GM12878 (cell line): ENCODE measurements at places on chromosomes 5 and 9. TPM values are rescaled to one million over a fixed set of nuclear protein-coding genes. Genes with fewer than 3 reads are reported as not detected.

GRCh38 chr5:147203213-147203612, 31.6 kb upstream of the STK32A start:
- H3K36me3 ChIP-seq: no peaks in the 10 kb centered on the region
- H3K27me3 ChIP-seq: no peaks in the 10 kb centered on the region
- H3K27ac ChIP-seq: no peak overlapping the region
- no peak for DNase-seq
- H3K4me1 ChIP-seq: no peaks in the 10 kb centered on the region
- H3K4me3 ChIP-seq: no peak overlapping the region

- no peaks in the 10 kb centered on the region for H3K4me1 ChIP-seq
- no peak overlapping the region for H3K27ac ChIP-seq
- H3K27me3 ChIP-seq: no peaks in the 10 kb centered on the region
- no peak for DNase-seq
- H3K36me3 ChIP-seq: no peaks in the 10 kb centered on the region
- no peak overlapping the region for H3K4me3 ChIP-seq
Observed at GRCh38 chr9:86469476-86470250, 115.5 kb upstream of the TUT7 start.

- no peak for DNase-seq
- no peaks in the 10 kb centered on the region for H3K27me3 ChIP-seq
- no peaks in the 10 kb centered on the region for H3K4me1 ChIP-seq
- H3K36me3 ChIP-seq: no peaks in the 10 kb centered on the region
Observed at GRCh38 chr5:33984671-33985124, at the start of gene SLC45A2. Gene SLC45A2, minus strand, starts transcription at chr5:33984693. Its CDS starts 110 bp downstream, at chr5:33984583.

DNA sequence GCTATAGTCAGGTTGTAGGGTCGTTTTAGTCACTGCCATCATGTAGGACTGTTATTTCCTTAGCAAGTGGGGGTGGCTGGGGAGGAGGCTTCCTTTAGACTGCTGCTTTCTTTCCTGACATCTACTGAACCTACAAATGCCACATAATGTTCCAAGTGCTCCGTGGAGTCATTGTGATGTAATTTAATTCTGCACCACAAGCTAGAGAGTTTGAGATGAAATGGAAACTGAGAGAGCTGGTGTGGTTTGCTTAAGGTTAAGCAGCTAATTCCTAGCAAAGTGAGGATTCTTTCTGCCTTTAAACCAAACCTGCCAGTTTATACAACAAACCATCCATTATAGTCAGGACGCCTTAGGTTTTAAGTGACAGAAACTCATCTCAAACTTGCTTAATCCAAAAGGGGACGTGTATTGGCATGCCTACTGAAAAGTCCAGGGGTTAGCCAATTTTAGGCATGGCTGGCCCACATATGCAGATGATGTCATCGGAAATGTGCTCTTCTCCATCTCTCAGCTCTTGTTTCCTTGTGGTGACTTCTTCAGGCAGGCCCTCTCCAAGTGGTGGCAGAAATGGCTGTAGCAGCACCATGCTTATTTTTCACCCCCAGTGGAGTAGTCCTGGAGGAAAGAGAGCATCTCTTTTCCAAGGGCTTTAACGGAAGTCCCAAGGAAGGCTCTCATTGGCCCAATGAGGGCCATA, 30.5 kb downstream of the ZNF618 start:
- DNase-seq: no peak
- H3K4me3 ChIP-seq: no peak overlapping the region
- no peaks in the 10 kb centered on the region for H3K36me3 ChIP-seq
- H3K4me1 ChIP-seq: no peaks in the 10 kb centered on the region
- no peak overlapping the region for H3K27ac ChIP-seq
- H3K27me3 ChIP-seq: no peaks in the 10 kb centered on the region

DNA sequence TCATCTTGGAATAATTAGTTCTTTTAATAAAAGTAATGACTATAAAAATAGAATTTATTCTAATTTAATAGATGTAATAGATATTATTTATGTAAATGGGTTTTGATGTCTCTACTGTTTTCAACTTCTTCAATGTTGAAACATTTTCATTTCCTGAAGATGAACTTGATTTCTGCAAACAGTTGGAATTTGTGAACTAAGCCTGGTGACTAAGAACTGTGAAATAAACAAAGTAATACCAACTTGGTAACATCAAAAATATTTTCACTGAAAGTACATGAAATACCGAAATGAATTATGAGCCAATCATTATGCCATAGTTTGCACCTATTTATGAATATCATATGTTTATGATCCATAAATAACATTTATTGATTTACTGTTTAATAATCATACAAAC, 143.8 kb upstream of the FGF10 start:
- H3K27me3 ChIP-seq: no peaks in the 10 kb centered on the region
- no peaks in the 10 kb centered on the region for H3K4me1 ChIP-seq
- H3K4me3 ChIP-seq: no peak overlapping the region
- DNase-seq: no peak
- H3K27ac ChIP-seq: no peak overlapping the region
- H3K36me3 ChIP-seq: no peaks in the 10 kb centered on the region

DNA sequence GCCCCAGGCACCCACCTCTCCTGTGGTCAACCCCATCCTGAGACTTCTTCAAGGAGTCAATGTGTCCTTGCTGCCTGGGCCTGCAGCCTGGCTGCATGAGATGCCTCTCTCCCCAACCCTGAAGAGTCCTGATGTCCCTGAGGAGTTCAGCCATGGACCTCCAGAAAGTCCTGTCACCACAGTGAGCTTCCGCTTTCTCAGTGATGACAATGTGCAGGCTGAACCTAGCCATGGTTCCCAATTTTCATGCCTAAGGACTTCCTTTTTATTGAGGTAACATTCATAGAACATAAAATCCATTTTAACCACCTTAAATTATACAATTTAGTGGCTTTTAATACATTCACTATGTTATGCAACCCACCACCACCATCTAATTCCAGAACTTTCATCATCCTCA, 29.1 kb downstream of the DAP start:
- no peak overlapping the region for H3K27ac ChIP-seq
- peaks cover 22% of the 10 kb centered on the region for H3K4me1 ChIP-seq
- no peak overlapping the region for H3K4me3 ChIP-seq
- H3K27me3 ChIP-seq: no peaks in the 10 kb centered on the region
- peaks cover 7% of the 10 kb centered on the region for H3K36me3 ChIP-seq

- no peaks in the 10 kb centered on the region for H3K27me3 ChIP-seq
- no peaks in the 10 kb centered on the region for H3K4me1 ChIP-seq
- no peaks in the 10 kb centered on the region for H3K36me3 ChIP-seq
- no peak overlapping the region for H3K27ac ChIP-seq
- no peak for DNase-seq
Observed at GRCh38 chr9:89010526-89011111, 19.4 kb downstream of the S1PR3 start.

DNA sequence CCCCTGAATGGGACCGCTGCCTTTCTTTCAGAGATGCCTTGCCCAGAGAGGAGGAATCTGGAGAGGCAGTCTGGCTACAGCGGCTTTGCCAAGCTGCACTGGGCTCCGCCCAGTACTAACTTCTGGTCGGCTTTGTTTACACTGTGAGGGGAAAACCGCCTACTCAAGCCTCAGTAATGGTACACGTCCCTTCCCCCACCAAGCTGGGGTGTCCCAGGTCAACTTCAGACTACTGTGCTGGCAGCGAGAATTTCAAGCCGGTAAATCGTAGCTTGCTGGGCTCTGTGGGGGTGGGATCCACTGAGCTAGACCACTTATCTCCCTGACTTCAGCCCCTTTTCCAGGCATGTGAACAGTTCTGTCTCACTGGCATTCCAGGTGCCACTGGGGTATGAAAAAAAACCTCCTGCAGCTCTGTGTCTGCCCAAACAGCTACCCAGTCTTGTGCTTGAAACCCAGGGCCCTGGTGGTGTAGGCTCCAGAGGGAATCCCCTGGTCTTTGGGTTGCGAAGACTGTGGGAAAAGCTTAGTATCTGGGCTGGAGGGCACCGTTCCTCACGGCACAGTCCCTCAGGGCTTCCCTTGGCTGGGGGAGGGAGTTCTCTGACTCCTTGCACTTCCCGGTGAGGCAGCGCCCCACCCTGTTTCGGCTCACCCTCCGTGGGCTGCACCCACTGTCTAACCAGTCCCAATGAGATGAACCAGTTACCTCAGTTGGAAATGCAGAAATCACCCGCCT, 171.2 kb downstream of the CWC27 start:
- H3K4me3 ChIP-seq: no peak overlapping the region
- H3K27me3 ChIP-seq: no peaks in the 10 kb centered on the region
- no peak overlapping the region for H3K27ac ChIP-seq
- H3K4me1 ChIP-seq: no peaks in the 10 kb centered on the region
- DNase-seq: no peak
- H3K36me3 ChIP-seq: no peaks in the 10 kb centered on the region

- H3K4me1 ChIP-seq: no peaks in the 10 kb centered on the region
- DNase-seq: no peak
- no peak overlapping the region for H3K4me3 ChIP-seq
- no peaks in the 10 kb centered on the region for H3K36me3 ChIP-seq
- no peaks in the 10 kb centered on the region for H3K27me3 ChIP-seq
- H3K27ac ChIP-seq: no peak overlapping the region
Observed at GRCh38 chr5:17412760-17413671, 85.0 kb upstream of the TAF11L2 start.

- peaks cover 43% of the 10 kb centered on the region for H3K36me3 ChIP-seq
- DNase-seq: no peak
- no peaks in the 10 kb centered on the region for H3K4me1 ChIP-seq
- H3K4me3 ChIP-seq: no peak overlapping the region
- H3K27me3 ChIP-seq: no peaks in the 10 kb centered on the region
Observed at GRCh38 chr9:98009437-98009836, 26.3 kb downstream of the ANP32B start.

DNA sequence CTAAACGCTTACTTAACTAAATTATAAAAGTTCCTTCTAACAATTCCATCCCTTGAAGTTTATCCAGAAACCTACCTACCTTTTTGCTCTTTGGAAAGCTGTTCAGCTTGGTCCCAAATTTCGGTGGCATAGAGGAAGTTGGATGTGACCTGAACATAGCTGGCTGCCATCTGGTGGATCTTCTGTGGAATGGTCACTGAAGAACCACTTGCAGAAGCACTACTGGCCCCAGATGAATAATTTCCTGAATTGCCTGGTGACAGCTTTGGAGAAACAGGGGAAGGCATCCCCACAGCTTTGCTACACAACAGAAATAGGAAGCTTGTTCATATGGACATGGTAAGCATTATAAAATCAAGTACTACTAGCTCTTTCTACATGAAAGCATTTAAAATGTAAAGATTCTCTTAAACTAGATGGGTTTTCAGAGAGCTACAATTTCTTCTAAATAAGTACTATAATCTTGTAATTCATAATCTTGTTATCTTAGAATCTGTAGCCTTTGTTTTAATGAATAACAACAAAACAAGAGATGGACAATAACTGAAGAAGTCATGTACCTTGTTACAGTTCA, 9.9 kb downstream of the LEAP2 start:
- peaks cover 11% of the 10 kb centered on the region; the same call in 1 of the 2 replicates for H3K36me3 ChIP-seq
- no peaks in the 10 kb centered on the region for H3K27me3 ChIP-seq
- no peaks in the 10 kb centered on the region for H3K4me1 ChIP-seq
- no peak overlapping the region for H3K27ac ChIP-seq
- no peak overlapping the region for H3K4me3 ChIP-seq

DNA sequence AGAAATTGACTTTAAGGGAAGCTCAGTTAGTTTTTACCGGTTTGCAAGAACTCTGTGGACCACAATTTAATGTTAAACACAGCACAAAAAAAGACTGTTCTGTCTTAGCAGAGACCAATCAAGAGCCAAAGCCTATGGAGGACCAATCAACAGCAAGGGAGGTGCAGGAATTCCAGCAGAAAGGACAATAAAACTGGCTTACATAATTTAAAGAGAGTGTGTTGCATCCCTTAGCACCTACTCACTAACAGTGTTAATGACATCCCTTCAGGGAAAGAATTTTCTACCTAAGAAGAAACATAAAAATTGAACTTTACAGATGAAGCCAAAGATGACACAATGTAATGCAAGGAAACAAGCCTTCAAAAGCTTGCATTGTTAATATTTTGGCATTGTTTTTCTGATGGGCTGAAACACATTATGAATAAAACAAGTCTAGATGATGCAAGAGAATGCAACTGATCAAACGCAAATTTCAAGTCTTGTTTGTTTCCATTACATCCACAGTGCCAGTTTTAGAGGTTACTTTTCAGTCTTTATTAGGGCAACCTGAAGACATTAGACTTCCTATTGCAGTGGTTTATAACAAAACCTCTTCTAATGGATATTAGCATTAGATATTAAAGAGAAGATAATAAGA, 111.3 kb upstream of the FST start:
- H3K4me3 ChIP-seq: no peak overlapping the region
- H3K27me3 ChIP-seq: no peaks in the 10 kb centered on the region
- DNase-seq: no peak
- H3K36me3 ChIP-seq: no peaks in the 10 kb centered on the region

GRCh38 chr9:2526071-2526828, 95.3 kb upstream of the VLDLR start:
- no peaks in the 10 kb centered on the region for H3K4me1 ChIP-seq
- no peaks in the 10 kb centered on the region for H3K36me3 ChIP-seq
- no peaks in the 10 kb centered on the region for H3K27me3 ChIP-seq
- no peak overlapping the region for H3K27ac ChIP-seq
- DNase-seq: no peak

DNA sequence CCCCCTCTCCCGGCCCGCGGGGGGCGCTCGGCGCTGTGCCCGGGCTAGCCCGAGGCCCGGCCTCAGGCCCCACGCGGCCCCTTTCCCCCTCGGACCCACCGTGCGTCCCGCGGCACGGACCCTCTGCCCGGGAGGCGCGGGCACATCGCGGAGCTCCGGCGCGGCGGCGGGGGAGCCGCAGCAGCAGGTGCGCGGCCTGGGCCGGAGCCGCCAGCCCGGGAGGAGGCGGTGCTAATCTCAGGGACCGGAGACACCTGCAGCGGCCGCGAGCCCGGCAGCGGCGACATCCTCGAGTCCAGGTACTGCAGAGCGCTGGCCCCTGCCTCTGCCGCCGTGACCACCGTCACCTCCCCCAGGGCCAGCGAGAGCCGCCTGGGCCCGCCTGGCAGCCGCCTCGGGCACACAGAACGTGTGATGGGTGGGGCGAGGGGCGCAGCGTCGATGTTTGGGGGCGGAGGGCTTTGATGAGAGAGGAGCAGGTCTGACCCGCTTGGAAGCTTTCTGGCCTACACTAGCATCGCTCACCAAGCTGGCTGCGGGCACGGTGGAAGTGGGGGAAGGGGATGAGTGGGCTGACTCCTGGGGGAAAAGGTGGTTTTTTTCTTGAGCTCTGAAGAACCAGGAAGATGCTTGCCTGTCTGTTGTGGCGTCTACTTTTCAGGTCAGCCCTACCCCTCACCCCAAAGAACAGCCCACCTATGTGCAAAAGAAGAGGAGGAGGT, 524 bp downstream of the CYFIP2 start:
- peak overlapping the region; percentile 83 for H3K27ac ChIP-seq
- no peaks in the 10 kb centered on the region for H3K36me3 ChIP-seq
- peak overlapping the region; percentile 91 for H3K4me3 ChIP-seq
- H3K4me1 ChIP-seq: peaks cover 44% of the 10 kb centered on the region
- DNase-seq: no peak

GRCh38 chr5:168578006-168578405, 1.2 kb downstream of the PANK3 start:
- no peaks in the 10 kb centered on the region for H3K27me3 ChIP-seq
- H3K4me1 ChIP-seq: peaks cover 9% of the 10 kb centered on the region; the same call in 1 of the 2 replicates
- no peak for DNase-seq
- H3K4me3 ChIP-seq: peak overlapping the region; percentile 89
- H3K36me3 ChIP-seq: no peaks in the 10 kb centered on the region; the same call in 1 of the 2 replicates

- H3K36me3 ChIP-seq: no peaks in the 10 kb centered on the region
- no peak overlapping the region for H3K27ac ChIP-seq
- H3K4me1 ChIP-seq: no peaks in the 10 kb centered on the region
- DNase-seq: no peak
- no peak overlapping the region for H3K4me3 ChIP-seq
- H3K27me3 ChIP-seq: no peaks in the 10 kb centered on the region
Observed at GRCh38 chr5:63743096-63743798, 219.0 kb downstream of the HTR1A start.

GABRG2 gene
- not detected in 2 replicates for total RNA-seq

GFRA3 gene
- 0.10 TPM in 1 of 2 replicates, not detected in the other for total RNA-seq

PCDHA4 gene
- 0.05 TPM in 1 of 2 replicates, not detected in the other for total RNA-seq
